Stimulated activated CD4-positive, alpha-beta T cell treated with anti-CD3 and anti-CD28 coated beads, Interleukin-4, amount 100 ng/mL, for 48 hours (primary cell): ENCODE measurements at places on chromosomes 6 and 20.

- DNase-seq: no peak
Observed at GRCh38 chr20:53332022-53332837, 261.4 kb downstream of the ZNF217 start.

GRCh38 chr6:134609716-134610261 lies 291.9 kb upstream of the SGK1 start:
- no peak for DNase-seq

DNA sequence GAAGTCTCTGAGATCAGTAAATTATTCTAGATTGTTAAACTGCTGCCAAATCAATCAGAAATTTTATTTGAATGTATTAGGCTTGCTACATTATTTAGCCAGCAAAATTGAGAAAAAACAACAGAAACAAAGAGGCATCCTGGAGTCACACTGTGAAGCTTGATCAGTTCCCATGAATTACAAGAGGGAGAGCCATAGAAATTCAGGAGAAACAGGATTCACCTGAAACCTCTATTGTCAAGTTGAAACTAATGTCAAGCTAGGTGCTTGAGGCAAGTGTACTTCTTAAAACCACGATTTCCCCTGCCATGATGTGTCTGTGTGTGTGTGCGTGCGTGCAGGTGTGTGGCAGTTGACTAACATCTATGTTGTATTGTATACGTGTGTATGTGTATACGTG lies 439.1 kb upstream of the NOX3 start:
- DNase-seq: no peak

DNA sequence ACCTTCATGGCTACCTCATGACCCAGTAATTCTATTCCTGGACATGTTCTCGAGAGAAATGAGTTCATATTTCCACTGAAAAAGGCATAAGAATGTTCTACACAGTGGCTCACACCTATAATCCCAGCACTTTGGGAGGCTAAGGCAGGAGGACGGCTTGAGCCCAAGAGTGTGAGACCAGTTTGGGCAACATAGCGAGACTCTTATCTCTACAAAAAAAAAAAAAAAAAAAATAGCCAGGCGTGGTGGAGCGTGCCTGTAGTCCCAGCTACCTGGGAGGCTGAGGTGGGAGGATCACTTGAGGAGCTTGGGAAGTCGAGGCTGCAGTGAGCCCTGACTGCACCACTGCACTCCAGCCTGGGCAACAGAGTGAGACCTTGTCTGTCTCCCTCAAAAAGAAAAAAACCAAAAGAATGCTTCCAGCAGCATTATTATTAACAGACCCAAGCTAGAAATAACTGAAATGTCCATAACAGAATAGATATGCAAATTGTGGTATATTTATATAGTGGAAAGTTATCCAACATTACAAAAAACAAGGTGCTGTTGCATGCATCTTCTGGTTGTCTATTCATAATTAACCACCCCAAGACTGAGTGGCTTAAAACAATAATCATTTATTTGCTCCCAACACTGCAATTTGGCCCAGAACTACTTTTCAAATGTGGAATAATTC lies 9.4 kb upstream of the RAB44 start:
- DNase-seq: no peak

DNA sequence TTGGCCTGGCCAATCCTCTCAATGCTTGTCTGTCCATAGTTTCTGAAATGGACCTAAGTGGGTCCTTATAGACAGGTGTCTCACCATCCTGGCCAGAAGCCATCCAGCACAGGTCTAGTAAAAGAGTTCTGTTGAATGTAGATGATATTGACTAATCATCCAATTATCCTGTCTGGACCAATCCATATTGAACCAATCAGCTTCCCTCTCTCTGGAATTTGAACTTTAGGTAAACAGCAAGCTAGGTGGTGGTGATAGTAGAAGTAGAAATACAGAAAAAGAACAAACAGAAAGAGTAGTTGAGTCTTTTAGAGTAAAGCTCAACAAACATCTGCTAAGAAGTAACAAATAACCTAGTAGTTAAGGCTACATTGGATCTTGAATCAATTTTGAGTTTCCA lies 9.5 kb upstream of the PNRC1 start:
- DNase-seq: no peak

DNA sequence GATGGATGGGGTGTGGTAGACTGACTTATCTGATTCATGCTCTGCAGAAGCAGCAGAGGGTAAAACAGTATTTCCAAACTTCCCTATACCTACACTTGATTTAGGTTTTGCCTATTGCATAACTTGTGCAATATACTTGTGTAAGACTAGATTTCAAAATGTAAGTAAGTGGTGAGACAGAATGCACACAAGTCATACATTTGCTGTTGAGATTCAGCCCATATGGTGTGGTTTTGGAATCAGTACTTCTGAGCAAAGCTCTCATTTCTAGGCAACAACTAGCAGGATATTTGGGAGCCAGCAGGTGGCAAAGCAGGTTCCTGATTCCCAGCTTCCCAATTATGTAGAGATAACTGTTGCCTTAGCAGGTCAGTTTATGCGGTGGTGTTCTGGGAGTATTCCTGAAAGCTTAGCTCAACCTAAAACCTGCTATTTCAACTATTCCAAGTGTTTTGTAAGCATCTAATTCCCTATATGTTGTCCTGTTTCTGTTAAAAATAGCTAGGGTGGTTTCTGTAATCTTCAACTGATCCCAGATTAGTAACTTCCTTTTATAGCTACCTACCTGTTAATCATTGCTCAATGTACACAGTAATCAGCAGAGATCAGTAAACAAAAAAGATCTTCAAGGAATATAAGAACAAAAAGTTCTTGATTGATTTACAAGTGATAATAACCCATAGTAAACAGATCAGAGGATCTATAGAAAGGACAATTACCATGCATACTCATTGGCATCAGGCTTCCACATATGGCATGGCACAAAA lies 8.5 kb upstream of the FABP7 start:
- DNase-seq: no peak

DNA sequence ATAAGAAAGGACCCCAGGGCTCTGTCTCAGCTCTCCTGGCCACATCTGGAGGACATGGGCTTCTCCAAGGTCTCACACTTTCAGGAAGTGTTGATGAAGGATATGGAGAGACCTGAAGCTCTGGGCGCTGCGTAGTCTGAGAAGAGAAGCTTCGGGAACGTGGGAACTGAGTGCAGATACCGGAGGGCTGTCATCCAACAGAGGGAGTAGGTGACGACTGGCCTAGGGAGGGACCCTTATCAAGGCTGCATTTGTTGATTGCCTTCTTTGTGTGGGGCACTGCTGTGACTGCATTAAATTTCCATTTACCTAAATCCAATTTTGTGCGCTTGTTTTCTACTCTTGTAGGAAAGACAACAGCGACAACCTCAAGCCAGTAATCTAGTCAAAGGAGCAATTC lies 63.4 kb downstream of the PLG start:
- no peak for DNase-seq

GRCh38 chr6:157264701-157265100 lies 58.6 kb downstream of the TMEM242 start:
- no peak for DNase-seq

DNA sequence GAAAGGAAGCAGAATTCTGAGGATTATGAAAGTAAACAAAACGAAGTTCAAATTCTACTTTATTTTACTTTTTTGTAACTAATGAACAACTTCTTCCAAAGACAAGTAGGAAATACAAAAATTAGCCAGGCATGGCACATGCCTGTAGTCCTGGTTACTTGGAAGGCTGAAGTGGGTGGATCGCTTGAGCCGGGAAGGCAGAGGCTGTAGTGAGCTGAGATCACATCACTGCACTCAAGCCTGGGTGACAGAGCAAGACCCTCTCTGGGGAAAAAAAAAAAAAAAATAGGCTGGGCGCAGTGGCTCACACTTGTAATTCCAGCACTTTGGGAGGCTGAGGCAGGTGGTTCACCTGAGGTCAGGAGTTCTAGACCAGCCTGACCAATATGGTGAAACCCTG lies 82.3 kb downstream of the ATG5 start:
- DNase-seq: no peak

GRCh38 chr6:79267128-79267527 lies 32.6 kb upstream of the HMGN3 start:
- no peak for DNase-seq

GRCh38 chr6:170417881-170418280 lies 111.3 kb downstream of the FAM120B start:
- no peak for DNase-seq
